Posterior cingulate gyrus (tissue), 11 donors: ENCODE measurements at places on chromosomes 2 and 18.

DNA sequence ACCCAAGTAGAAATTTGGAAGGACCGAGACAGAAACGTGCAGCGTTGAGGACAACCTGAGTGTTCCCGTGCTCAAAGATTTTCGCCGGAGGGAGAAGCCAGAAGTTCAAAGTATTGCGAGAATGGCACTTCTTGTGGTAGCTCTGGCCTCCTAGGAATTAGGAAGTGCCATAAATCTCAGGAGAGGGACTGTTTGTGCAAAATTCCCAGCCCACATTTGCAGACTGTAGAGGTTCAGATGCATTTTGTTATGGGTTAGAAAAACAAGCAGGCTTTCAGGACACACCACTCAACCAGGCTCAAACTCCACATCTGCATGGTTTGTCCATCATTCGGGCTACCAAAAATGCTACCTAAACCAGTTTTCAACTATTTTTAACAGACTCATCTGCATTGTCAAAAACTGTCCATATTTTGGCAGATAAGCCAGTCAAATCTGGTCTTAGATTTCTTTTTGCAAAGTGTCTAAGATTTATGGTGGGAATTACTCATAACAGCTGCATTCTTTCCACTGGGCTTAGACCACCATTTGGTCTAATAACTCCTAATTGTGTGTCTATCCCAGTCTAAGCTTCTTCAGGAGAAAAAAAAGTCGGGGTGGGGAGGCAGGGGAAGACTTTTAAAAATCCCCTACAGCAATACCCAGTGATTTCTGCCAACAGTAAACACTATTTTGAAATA is 422.9 kb downstream of the ARHGAP15 start:
- no peak for DNase-seq

GRCh38 chr2:28291811-28292440 is 100.7 kb upstream of the FOSL2 start:
- DNase-seq: no peak

DNA sequence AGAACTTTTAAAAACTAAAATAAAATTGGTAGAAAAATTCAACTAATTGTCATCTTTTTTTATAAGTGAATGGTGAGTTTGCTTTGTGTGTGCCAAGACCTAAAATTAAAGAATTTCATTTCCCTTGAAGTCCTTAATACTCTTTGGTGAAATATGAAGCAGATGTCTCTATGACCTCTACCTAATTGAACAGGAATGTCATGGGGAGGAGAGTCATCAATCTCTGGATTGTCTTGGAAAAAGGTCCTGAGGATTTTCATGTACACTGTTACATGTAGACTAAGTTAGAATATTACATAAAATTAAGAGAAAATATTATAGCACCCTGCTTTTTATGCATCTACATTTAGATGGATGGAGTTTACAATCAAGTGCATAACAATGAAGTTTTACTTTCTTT is 177.9 kb upstream of the LRP1B start:
- no peak for DNase-seq

DNA sequence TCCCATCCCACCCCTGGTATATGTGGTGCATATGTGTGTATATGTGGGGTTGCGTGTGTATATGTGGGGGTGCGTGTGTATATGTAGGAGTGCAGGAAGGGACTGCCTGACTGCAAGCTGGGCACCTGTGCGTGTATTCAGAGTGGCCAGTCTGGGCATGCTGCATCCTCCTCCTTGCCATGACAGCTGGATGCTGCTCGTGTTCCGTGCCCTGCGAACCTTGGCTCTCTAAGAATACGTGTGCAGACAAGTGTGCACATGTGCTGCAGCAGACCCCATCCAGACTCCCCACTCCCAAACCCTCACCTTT is 222.1 kb downstream of the CELF4 start:
- DNase-seq: no peak

GRCh38 chr2:11343650-11344341 is 640 bp downstream of the ROCK2 start:
- DNase-seq: no peak
